ENCODE measurements at places on chromosomes 2 and 18. TPM values are rescaled to one million over a fixed set of nuclear protein-coding genes. Genes with fewer than 3 reads are reported as not detected.

ANKRD62 gene
- not detected for total RNA-seq

FAM237A gene
- total RNA-seq: not detected

CD8B2 gene
- not detected for total RNA-seq

STARD6 gene
- total RNA-seq: not detected

KCMF1 gene
- total RNA-seq: 149 TPM

ANO7 gene
- total RNA-seq: not detected

KIF5C gene
- not detected for total RNA-seq

KHK gene
- 1.7 TPM for total RNA-seq

PIK3C3 gene
- total RNA-seq: 28.3 TPM
